Sigmoid colon (tissue), 7 donors: ENCODE measurements at places on chromosomes 3 and 15. TPM values are rescaled to one million over a fixed set of nuclear protein-coding genes. Genes with fewer than 3 reads are reported as not detected.

The CDHR4 gene
- total RNA-seq, result not detected

The BFSP2 gene
- not detected for total RNA-seq

The SCN10A gene
- not detected for total RNA-seq

The GUCA1C gene
- total RNA-seq, result not detected

The ARF4 gene
- total RNA-seq, result 88.9 TPM

The OSBPL10 gene
- 77.7 TPM for total RNA-seq

The ST3GAL6 gene
- total RNA-seq, result 9.4 TPM
